ENCODE measurements at places on chromosomes 1 and 21. TPM values are rescaled to one million over a fixed set of nuclear protein-coding genes. Genes with fewer than 3 reads are reported as not detected.
A peak's percentile ranks its signal among the peaks of the same experiment; 100 is the strongest.

GRCh38 chr1:203425663-203425975 lies 50.0 kb upstream of the PRELP start:
- H3K27ac ChIP-seq: no peak overlapping the region
- no peaks in the 10 kb centered on the region for H3K36me3 ChIP-seq
- DNase-seq: no peak
- H3K27me3 ChIP-seq: no peaks in the 10 kb centered on the region
- H3K4me3 ChIP-seq: no peak overlapping the region

DNA sequence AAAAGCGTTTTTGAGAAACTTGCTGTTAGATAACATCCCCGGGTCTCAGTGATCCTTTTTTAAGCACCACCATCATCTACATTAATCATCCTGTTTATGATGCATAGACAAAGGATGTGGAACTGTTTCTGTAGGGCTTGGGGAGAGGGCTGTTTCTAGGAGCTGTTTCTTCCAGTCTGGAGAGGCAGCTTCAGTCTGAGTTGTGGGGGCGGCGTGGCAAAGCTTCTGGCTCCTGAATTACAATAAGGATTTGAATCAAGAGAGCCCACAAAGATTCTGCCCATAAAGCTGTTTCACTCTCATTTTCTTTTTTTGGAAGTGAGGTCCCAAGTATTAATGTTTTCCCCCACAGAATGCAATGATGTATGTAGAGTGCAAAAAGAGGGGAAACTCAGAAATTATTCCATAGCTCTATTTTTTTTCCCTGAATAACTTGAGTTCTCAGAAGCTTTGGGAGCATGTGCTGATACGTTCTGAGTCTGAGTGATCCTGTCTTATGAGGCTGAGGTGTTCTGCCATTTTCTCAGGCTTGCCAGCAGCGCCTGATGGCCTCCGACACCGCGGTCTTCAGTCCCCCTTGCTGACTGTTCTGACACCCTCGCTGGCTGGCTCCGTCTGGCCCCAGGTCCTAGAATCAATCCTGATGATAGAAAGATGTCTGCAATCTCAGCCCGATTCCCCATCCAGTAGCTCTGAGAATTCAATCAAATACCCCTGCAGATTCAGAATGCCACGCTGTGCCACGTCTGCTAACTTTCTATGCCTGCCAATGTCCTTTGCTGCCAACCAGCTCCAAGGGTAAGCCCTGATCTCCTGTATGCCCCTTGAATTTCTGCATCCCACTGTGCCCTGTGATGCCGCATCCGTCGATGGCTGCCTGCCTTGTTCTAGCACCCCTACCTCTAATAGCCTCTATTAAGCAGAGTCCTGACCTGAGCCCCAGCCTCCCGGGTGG lies 92.4 kb upstream of the AKT3 start:
- no peak for DNase-seq
- H3K27ac ChIP-seq: no peak overlapping the region
- H3K4me3 ChIP-seq: no peak overlapping the region
- no peaks in the 10 kb centered on the region for H3K27me3 ChIP-seq
- no peaks in the 10 kb centered on the region for H3K4me1 ChIP-seq

Gene TMPRSS15
- total RNA-seq: under 0.01 TPM

DNA sequence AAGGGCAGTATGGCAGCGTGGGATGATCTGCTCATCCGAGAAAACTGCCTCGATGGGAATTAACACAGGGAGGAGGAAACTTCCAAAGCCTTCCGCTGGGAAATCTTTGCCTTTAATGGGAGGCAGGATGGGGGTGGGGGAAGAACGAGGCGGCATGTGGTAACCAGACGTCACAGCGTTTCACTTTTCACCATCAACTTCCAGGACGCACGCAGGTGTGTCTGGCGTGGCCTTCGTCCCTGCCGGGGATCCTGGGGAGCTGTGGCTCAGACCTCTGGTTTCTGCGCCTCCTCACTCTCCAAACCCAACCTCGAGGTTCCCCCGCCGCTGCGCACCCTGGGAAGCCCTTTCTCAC lies 282 bp downstream of the RSPH1 start:
- peak overlapping the region; percentile 7 for H3K27ac ChIP-seq
- H3K4me1 ChIP-seq: peaks cover 25% of the 10 kb centered on the region
- no peaks in the 10 kb centered on the region for H3K27me3 ChIP-seq
- no peak for DNase-seq

DNA sequence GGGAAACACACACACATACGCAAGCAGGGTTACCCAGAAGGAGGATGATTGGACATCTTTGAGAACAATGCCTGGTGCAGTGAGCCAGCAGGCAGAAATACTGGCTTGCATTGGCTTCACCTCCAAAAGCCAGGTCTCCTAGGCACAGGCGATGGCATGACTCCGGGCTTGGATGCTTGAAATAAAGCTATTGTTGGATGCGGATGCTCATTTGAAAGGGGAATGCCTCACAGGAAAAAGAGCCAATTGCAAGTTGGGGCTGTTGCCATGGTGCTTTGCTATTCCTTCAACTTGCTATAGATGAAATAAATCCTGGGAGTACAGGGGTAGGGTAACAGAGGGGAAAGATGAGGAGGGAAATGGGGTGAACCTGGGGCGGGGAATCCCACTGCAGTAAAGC lies 180.7 kb upstream of the SGIP1 start:
- no peak overlapping the region for H3K27ac ChIP-seq
- no peaks in the 10 kb centered on the region for H3K27me3 ChIP-seq
- peaks cover 19% of the 10 kb centered on the region for H3K4me1 ChIP-seq
- no peaks in the 10 kb centered on the region for H3K36me3 ChIP-seq
- no peak for DNase-seq
- H3K4me3 ChIP-seq: no peak overlapping the region

- H3K36me3 ChIP-seq: no peaks in the 10 kb centered on the region
- no peak overlapping the region for H3K4me3 ChIP-seq
Measured at GRCh38 chr1:77400781-77401180, 119.0 kb downstream of the AK5 start.

Gene LCE1C
- total RNA-seq: 0.14 TPM

DNA sequence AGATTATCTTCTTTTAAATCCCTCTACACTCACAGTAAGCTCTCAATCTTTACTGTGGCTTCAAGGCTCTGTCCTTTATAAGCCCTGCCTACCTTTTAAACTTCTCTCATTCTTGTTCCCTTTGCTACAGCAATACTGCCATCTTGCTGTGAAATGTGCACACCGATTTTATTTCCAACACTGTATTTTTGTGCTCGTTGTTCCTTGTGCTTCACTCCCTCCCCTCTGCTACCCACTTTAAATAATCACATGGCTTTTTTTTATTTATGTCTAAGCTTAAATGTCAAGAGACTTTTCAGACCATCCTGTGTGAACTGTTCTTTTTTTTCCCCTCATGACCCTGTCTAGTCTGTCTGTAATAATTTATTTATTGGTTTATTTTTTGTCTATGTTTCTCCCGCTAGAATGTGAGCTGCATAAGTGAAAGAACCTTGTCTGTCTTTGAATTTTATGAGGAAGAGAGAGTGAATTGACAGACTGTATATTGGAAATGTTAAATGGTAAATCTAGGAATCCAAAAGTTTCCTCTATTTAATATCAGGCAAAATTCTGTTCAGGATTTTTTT lies 45.7 kb downstream of the ABCD3 start:
- no peak overlapping the region for H3K27ac ChIP-seq
- H3K27me3 ChIP-seq: no peaks in the 10 kb centered on the region
- no peak overlapping the region for H3K4me3 ChIP-seq
- peaks cover 52% of the 10 kb centered on the region for H3K36me3 ChIP-seq
- DNase-seq: peak; percentile 61

DNA sequence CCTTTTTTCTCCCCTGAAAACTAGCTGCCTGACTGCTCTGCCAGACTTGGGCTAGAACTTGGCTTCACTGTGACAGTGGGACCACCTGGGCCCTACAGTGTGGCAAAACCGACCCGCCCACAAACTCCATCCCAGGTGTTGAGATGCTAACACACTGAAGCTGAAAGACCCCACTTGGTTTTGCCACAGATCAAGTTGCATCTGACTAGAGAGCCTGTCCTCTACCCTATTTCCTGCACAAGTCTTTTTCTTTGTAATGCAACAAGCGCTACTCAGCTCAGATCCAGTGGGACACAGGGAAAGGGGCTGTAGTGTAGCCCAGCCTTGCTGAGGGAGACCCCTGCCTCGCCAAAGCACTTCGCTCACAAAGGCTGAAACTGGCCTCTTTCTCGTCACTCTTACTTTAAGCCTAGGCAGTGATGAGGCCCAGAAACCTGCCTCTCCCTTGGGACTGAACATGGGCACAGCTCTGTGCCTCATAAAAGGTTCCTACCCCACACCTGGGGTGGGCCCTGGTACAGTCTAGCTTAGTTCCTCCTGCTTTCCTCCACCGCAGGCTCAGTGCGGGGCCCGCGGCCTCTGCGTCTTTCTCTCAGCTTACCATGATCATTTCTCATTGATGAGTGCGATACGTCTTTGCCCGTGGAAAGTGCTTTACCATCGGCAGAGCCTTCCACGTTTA lies 9.7 kb downstream of the ALPL start:
- H3K4me1 ChIP-seq: no peaks in the 10 kb centered on the region
- H3K4me3 ChIP-seq: no peak overlapping the region
- H3K27ac ChIP-seq: no peak overlapping the region
- no peak for DNase-seq

DNA sequence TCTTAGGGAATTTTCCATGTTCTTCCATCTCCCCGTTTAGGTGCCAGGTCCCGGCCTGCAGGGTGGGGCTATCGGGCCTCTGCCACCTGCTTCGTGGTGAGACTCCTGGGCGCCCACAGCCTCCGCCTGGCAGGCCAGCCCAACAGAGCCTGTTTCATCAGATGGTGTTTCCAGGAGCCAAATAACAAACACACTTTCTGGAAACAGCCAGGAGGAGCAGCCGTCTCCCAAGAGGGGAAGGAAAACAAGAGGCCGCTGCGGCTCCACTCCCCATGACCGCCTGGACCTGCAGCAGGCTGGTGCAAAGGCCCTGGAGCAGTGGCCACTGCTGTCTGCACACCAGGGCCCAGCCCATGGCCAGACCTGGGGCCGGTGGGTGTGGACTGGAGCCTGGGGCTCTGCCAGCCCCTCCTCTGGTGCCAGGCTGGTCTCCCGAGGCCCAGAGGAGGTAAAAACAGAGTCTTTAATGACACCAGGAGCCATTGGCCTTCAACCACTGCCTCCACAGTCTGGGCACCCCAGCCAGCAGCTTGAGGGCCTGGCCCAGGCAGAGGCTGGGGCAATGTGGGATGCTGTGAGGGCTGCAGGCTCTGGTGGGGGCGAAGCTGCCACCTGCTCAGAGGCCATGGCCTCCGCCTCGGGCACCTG lies 55.0 kb downstream of the SLX9 start:
- H3K27ac ChIP-seq: no peak overlapping the region
- no peaks in the 10 kb centered on the region for H3K4me1 ChIP-seq
- no peak overlapping the region for H3K4me3 ChIP-seq
- H3K27me3 ChIP-seq: no peaks in the 10 kb centered on the region
- no peak for DNase-seq
- H3K36me3 ChIP-seq: no peaks in the 10 kb centered on the region

DNA sequence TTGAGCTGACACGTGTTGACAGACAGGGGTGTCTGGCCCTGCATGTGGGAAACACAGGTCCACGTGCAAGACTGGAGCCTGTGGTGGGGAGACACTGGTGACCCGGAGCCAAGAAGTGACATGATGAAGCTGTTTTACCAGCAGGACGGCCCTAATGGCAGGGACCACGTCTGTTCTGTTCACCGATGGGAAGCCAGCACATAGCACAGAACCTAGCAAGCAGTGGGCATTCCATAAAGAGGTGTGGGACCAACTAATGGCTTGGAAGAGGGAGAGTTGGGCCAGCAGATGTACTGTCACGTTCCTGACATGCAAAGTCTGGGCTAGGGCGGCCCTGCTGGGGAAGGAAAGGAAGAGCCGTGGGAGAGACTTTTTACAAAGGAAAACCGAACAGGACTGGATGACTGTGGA lies 15.3 kb downstream of the NAV1 start:
- peaks cover 2% of the 10 kb centered on the region for H3K4me1 ChIP-seq
- no peaks in the 10 kb centered on the region for H3K27me3 ChIP-seq
- no peaks in the 10 kb centered on the region for H3K36me3 ChIP-seq
- H3K27ac ChIP-seq: no peak overlapping the region
- H3K4me3 ChIP-seq: no peak overlapping the region
- DNase-seq: no peak
